ENCODE measurements at places on chromosomes 6 and 20.

DNA sequence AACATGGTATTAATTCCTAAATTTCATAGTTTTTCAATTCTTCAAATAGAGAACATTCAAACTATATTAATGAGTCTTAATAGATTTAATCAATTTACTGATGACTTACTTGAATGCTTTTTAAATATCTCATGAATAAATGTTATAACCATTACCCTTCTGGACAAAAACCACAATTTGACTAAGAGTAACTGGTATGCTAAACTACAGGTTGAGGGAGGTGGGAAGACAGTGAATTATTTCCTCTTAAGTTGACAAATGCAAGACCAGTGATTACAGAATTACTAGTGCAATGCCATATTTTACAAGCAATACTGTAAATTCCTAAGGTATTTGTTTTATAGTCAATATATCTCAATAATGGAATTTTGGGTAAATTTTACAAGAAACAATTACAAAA is 65.1 kb downstream of the REV3L start:
- no peak for DNase-seq

DNA sequence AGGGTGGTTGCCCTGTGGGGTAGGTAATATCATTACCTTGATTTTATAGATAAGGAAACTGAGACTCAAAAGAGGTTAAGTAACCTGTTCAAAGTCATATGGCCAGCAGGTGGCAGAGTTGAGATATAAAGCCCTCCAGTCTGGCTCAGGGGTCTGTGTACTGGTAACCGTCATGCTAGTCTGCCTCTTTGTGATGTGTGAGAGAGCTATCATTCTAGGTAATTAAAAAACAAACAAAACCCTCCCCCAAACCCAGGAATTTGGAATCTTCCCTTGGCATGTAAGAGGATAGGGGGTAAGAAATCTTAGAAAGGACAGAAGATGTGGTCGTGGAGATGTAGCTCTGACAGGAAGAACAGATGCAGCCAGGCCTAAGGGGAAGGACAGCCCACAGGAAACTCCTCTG is 206.0 kb downstream of the CDC5L start:
- no peak for DNase-seq

- no peak for DNase-seq
Observed at GRCh38 chr6:2179241-2179640, 66.2 kb downstream of the GMDS start.

DNA sequence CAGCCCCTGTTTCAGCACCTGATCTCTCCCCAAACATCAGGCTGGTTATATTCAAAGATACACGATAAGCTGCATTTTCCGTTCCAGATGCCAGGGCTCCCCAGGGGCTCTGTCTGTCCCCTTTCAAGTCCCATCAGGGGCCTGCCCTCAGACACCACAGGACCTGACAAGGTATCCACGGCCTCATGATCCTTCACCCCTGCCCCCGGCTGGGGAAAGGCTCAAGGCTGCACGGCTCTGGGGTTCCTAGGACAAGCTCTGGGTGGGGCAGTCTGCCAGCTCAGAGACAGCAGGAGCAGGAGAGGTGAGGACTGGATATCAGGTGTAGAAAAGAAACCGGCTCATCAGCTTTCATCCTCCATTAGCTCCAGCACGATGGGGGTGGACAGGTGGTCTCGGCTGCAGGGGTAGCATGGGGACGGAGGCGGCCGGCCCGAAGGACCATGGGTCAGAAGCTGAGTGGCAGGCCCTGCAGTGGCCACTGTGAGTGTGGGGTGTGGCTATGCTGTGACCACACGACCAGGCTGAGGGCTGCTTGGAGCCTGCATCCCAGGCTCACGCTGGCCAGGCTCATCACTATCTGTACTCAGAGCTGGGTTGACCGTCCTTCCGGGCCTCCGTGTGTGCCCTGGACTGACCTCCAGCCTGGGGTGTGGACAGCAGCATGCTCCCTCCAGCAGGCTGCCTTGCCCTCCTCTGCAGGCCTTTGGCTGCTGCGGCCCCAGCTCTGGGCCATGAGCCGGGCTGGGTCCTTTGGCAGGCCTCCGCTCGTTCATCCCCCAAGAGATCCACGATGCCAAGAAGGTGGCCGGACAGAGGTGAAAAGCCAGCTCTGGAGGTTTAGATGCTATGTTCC is 386.2 kb downstream of the THBS2 start:
- no peak for DNase-seq

- DNase-seq = no peak
Observed at GRCh38 chr6:21937466-21937865, 343.9 kb downstream of the SOX4 start.

GRCh38 chr6:93592417-93592816 is 173.1 kb upstream of the EPHA7 start:
- no peak for DNase-seq

DNA sequence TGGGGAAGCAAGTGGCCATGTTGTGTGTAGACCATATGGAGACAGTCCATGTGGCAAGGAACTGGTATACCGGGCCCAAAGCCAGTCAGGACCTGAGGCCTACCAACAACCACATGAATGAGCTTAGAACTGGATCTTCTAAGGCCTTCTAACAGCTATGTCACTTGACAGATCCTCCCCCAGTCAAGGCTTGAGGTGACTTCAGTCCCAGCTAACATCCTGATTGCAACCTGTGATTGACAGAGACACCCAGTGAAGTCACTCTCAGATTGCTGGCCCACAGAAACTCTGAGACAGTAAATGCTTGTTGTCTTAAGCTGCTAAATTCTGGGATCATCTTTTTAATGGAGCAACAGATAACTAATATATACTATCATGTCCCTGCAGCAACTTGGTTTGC is 32.9 kb downstream of the AHI1 start:
- DNase-seq = no peak

- DNase-seq = no peak
Observed at GRCh38 chr20:49398401-49399144, 83.9 kb downstream of the KCNB1 start.

DNA sequence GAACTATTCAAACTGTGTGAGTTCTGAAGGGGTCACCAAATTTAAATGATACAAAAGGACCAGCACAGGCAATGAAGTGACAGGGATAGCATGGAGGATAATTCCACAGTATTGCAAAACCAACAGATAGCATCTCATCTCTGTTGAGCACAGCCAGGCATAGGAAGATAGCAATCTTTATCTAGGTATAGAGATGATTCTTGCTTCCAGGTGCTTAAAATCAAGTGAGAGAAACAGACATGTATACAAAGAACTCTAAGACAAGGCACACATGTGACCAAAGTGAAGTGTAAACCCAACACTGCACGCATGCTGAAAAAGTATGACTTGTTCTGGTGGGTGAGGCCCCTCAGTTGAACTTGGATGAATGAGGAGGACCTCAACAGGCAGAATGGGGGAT is 48.4 kb upstream of the ARMC2 start:
- DNase-seq = no peak

GRCh38 chr6:100230953-100231316 is 233.8 kb downstream of the SIM1 start:
- no peak for DNase-seq

DNA sequence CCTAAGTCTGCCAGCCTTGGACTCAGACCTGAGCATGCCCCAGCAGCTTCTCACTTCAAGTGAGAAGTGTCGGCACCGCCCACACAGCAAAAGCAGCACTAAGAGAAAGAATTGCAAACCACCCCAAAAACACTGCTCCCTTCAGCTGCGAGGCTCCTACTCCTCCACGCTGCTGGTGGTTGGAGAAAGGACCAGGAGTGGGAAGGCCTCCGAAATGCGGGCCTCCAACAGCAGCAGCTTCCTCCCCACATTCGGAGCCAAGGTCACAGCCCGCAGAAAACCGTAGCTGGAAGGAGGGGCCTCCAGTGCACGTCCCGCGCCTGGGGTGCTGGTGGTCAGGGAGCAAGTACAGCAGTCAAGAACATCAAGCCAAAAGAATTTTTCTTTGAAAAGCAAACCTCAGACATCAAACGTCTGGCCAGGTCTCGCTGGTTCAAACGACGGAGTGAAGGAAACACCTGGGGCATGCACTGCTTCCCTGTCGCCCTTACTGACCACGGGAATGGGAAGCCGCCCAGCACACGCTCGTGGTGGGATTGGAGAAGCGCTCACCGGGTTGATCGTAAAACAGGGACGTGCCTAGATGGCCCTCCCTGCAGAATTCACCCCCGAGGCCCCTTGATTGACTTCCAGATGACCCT is 185.6 kb upstream of the CST7 start:
- no peak for DNase-seq

DNA sequence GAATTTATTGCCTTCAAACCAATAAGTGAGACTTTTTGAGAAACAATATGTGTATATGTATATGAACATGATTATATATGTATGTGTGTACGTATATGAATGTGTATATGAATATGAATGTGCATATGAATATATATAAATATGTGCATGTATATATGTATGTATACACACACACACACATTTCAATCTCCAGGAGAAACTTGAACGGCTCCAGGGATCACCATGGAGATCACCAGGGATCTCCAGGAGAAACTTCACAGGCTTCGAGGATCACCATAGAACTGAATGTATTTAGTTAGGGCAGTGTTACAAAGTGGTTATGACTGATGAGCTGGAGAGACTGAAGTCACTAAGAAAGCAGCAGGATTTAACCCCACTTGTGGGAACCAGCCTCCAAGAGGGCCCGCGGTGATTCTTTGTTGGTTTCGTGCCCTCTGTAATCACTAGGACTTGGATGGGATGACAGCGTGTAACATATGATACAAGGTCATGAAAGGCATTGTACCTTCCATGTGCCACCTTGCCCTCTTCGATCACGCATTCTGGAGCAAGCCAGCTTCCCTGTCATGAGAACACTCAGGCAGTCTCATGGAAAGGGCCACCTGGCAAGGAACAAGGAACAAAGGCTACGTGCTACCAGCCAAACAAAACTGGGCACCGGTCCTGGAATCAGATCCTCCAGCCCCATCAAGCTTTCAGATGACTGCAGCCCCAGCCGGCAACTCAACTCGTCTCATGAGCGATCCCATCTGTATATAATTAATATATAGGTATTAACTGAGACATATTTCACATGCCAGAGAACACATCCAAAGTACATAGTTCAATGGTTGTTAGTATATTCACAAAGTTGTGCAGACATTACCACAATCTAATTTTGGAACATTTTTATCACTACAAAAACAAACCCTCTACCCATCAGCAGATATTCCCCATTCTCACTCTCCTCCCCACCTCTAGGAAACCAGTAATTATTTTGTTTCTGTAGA is 8.6 kb downstream of the FAM50B start:
- no peak for DNase-seq

- no peak for DNase-seq
Observed at GRCh38 chr6:5547556-5547955, 286.2 kb downstream of the FARS2 start.

DNA sequence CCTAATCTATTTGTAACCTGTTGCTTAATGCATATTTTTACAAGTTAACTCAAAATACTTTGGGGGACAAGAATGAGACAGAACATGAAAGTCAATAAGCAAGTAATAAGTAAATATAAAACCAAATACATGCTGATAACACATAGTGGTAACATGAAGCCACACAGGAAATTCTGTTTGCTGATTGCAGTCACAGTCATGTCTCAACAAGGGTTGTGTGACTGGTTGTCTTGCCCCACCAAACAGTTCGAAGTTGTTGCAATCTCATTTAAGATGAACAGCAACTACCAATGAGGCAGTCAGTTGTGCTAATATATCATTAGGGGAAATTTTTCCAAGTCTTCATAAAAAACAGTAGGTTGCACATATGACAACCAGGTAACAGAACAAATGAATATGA is 14.5 kb downstream of the CD24 start:
- DNase-seq = no peak

- DNase-seq = no peak
Observed at GRCh38 chr6:38155144-38155543, 335.6 kb downstream of the ZFAND3 start.

- DNase-seq = no peak
Observed at GRCh38 chr6:129863664-129864063, 2.5 kb upstream of the TMEM244 start.

- no peak for DNase-seq
Observed at GRCh38 chr20:21344961-21345360, 41.8 kb downstream of the XRN2 start.

DNA sequence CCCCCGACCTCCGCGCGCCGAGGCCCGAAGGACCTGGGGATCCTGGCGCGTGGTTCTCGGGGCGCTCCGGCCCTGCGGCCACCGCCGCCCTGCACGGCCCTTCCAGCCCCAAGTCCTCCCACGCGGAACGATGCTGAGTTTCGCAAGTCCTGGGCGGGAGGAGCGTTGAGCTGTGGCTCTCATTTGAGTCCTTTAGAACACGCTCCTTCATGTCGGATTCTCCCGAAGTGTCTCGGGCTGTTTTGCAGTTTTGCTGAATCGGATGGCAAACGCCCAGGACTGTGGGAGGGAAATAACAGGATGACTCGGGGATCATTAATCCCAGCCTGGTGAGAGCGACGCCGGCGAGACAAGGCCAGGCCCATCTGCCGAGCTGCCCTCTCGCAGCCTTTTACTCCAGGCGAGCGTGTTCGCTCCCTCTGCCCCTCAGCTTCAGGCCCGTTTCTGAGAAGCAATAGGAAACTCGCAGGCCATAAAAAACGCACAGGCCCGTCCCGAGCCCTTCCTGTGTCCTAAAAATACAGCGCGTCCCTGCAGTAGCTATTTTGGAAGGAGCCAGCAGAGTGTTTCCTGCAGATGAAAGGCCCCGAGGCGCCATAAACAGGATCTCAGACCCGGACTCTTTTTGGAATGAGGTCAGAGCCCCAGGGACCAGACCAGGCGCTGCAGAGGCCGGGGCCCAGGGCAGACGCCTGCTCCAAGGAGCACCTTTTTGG is 153.5 kb downstream of the DLL1 start:
- DNase-seq = no peak

GRCh38 chr6:150201285-150201684 is 58.4 kb downstream of the PPP1R14C start:
- DNase-seq = no peak

GRCh38 chr6:167708501-167709094 is 118.1 kb upstream of the AFDN start:
- DNase-seq = no peak

DNA sequence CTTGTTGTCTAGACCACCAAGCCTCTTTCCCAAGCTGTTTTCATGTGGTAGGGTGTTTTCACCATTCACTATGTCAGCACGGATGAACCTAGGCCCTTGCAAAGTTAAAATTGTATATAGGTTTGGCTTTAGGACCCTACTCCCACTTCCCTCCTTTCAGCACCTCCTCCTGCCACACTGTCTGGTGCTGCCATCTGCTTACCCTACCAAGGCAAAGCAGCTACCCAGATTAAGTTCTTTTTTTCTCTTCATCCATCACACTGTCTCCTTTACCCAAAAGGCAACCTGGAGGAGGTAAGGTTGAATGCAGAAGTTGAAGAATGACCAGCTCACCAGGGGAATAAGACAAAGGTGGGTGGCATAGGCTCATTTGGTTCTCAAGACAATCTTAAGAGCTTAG is 184.0 kb downstream of the CDC5L start:
- no peak for DNase-seq

- DNase-seq = no peak
Observed at GRCh38 chr6:68013780-68014515, 621.1 kb upstream of the ADGRB3 start.

GRCh38 chr6:286681-287488 is 5.4 kb upstream of the DUSP22 start:
- DNase-seq = no peak

GRCh38 chr6:83365931-83366330 is 64.9 kb downstream of the ME1 start:
- no peak for DNase-seq

- DNase-seq = no peak
Observed at GRCh38 chr20:17941087-17941825, 27.3 kb downstream of the SNX5 start.

All from cortex of kidney (tissue), 1 donor.